ENCODE measurements at places on chromosomes 1 and 21.
A peak's percentile ranks its signal among the peaks of the same experiment; 100 is the strongest.

DNA sequence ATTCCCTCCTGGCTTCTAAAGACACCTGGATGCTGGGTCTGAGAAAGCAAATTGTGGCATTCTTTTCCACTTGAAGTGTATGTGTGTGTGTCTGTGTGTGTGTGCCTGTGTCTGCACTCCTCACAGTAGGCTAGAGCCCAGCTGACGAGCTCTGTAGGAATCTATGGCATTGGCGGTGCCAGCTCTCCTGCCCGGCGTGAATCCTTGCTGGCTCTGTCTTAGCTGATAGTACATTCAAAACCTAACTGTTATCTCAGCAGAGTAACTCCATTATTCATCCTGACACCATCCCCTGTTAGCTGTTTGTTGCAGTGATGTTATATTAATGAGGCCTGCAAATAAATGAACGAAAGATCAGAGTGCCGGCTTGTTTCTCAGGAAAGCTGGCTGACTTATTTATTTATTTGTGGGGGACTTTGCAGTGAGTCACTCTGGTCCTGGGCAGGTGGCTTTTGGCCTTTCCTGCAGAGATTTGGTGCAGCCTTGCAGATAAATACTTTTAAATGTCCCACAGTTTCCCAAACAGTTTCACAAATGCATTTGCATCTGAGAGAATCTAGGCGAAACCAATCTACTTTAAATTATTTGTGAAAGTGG lies 160.6 kb upstream of the CD34 start:
- DNase-seq, result no peak

GRCh38 chr1:50422946-50423669 lies at the start of gene DMRTA2:
Gene DMRTA2 (minus strand): TSS chr1:50423443. CDS start chr1:50421536, 1,907 bp downstream.
- no peak for DNase-seq

GRCh38 chr1:209704584-209704983 lies at the start of gene HSD11B1:
Gene HSD11B1 (plus strand): TSS chr1:209704846. CDS start chr1:209704943, 97 bp downstream.
- peak; percentile 87 for DNase-seq

DNA sequence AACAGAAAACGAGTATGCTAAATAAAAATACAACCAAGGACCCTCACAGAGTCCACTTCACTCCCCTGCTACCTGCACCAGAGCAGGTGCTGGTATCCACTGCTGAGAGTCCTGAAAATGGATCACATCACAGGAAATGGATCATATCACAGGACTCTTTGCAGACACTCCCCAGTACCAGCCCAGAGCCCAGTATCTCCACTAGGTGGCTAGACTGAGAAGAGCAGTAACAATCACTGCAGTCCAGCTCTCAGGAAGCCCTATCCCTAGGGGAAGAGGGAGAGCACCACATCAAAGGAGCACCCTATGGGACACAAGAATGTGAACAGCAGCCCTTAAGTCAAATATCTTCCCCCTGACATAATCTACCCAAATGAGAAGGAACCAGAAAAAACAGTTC lies 28.0 kb downstream of the AGBL4 start:
- DNase-seq, result no peak
